ENCODE measurements at places on chromosomes 7 and 10.

GRCh38 chr7:16652888-16653287 is 6.9 kb downstream of the BZW2 start:
- no peak for DNase-seq

DNA sequence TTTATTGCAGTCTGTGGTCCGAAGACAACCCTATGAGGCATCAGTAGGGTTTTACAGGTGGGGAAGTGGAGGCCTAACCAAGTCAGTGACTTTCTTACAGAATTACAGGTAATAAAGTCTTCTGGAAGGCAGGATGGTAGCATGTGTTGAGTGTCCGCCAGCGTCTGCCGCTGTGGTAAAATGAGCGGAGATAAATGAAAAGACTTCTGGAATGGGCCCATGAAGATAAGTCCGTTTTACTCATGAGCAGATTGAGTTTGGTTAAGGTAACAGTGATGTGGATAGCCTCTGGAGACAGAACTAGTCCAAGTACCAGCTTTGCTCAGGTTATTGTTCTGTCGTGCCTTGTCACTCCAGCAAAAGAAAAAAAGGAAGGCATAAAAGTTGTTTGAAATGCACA is 966 bp downstream of the FBH1 start:
- no peak for DNase-seq

- no peak for DNase-seq
Measured at GRCh38 chr7:128268233-128268632, 27.2 kb downstream of the LEP start.

- DNase-seq: peak; percentile 88
Measured at GRCh38 chr10:29689001-29689400, 54.2 kb upstream of the SVIL start.

GRCh38 chr10:118076705-118077104 is 30.0 kb upstream of the RAB11FIP2 start:
- no peak for DNase-seq

DNA sequence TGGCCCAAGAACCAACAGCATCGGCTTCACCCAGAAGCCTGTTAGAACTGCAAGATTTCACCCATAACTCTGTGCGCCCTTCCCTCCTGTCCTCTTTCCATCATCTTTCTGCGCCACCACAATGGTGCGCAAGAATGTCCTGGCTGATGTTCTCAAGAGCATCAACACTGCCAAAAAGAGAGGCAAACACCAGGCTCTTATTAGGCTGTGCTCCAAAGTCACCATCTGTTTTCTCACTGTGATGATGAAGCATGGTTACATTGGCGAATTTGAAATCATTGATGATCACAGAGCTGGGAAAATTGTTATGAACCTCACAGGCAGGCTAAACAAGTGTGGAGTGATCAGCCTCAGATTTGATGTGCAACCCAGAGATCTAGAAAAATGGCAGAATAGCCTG is 115.2 kb upstream of the FGFR2 start:
- no peak for DNase-seq

DNA sequence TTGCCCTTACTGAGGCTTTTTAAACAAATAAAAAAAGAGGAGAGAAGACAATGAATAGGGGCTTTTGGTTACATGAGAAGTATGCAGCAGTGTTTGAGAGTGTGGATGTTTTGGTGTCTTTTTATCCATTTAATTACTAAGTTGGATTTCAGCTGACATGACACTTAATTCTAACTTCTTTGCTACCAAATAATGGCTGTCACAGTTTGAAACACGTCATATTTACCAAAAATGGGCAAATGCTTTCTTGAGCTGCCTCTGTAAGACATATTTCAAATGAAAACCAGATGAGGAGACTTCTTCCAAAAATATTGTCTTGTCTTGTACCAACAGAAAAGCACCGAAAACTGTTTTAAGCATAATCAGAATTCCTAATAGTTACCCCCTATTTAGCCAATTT is 4.0 kb downstream of the ABCB4 start:
- no peak for DNase-seq

DNA sequence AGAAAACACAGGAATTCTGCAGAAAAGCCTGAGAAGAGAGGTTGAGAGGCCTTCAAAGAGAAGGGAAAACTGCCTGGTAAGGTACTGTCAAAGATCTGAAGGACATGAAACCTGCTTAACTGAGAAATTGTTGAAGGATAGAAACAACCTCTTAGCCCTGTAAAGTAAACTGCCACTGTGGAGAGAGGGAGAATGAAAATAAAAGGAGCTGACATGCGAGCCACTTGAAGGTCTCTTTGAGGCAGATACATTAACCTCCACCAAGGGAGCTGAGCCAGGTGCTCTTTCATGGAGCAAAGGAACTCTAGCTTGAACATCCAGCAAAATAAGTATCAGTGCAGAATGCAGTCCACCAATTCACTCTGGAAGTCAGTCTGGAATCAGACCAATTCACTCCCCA is 108.8 kb upstream of the FEZF1 start:
- DNase-seq: no peak

DNA sequence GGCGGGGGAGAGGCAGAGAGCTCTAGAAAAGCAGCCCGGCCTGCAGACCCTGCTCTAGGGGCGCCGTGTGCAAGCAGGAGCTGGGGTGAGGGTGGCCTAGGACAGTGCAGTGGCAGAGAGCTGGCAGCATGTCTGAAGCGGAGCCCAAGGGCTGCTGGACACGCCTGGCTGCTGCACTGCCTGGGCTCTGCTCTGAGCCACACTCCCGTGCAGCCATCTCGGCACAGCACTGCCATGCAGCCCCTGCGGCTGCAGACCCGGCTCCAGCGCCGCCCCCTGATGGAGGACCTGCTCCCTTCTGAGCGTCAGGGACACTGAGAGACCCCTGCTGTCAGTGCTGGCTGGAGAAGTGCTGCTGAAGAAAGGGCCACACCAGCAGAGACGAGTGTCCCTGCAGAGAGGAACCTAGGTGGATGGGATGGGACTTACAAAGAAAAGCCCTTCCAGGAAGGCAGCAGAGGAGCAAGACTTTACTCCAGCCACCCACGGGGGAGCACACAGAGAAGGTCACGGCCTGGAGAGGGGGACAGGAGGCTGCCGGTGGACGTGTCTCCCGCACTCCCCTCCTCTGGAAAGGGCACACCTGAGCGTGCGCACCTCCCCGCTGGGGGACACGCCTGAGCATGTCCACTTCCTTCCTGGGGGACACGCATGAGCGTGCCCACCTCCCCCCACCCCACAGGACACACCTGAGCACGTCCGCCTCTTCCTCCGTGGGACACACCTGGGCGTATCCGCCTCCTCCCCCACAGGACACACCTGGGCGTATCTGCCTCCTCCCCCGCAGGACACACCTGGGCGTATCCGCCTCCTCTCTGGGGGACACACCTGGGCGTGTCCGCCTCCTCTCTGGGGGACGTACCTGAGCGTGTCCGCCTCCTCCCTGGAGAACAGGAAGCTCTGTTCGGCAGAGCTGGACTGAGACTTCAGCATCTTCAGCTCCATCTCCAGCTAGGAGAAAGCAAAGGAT is 252.9 kb downstream of the MAD1L1 start:
- no peak for DNase-seq

GRCh38 chr7:117086788-117087187 is 133.5 kb downstream of the ST7 start:
- no peak for DNase-seq

DNA sequence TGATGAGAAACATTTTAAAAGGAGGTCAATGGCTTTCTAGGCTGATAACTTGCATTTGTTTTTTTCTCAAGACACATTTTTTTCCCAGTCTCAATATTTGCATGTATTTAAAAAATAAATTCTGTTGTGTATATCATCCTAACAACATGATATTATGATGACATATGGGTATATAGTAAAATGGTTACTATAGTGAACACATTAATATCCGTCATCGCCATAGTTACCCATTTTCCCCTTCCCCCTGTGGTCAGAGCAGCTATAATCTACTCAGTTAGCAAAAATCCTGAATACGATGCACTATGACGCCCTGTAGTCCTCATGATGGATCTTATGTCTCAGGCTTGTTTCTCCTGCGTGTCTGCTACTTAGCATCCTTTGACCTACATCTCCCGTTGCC is 60.9 kb upstream of the ZPBP start:
- DNase-seq: no peak

- no peak for DNase-seq
Measured at GRCh38 chr7:80097756-80098155, 36.9 kb upstream of the GNAI1 start.

GRCh38 chr10:103592186-103593021 is 98.9 kb downstream of the NEURL1 start:
- peak; percentile 54 for DNase-seq

- no peak for DNase-seq
Measured at GRCh38 chr7:24962418-24962962, 17.5 kb downstream of the OSBPL3 start.

GRCh38 chr7:47217570-47218360 is 364.1 kb downstream of the TNS3 start:
- no peak for DNase-seq

DNA sequence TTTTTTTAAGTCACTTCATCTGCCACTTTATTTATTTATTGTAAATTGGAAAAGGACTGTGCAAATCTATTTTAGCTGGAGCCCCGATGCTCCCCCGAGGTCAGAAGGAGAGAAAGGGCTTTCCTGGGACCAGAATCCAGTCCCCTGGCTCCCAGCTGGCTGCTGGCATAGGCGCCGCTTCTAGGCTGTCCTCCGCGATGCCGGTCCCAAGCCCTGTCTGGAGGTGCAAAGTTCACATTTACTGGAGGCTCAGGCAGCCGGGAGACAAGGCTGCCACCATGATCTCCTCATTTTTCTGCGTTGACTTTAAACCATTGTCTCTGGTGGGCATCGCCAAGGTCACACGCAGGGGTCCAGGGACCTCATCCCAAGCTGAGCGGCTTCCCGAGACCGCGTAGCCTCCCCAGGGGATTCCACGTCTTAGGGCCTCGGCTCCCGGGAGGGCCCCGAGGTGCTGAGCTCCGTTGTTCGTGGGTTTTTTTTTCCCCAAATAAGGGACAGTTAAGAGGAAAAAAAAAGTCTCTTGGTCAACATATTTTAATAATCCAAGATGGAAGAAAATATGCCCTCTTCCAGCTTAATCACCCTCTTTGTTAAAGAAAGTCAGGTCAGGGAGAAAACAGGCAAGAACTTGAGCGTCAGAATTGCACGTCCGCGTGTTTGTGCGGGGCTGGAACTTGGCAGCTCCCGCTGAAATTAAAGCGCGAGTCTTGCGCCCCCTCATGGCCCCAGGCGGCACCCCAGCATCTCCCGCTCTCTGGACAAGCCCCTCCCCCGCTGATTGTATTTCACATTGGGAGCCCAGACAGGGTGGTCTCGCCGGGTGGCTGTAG is 11.9 kb downstream of the RGR start:
- peak; percentile 45 for DNase-seq

- DNase-seq: no peak
Measured at GRCh38 chr7:21757537-21758282, 188.0 kb downstream of the CDCA7L start.

GRCh38 chr10:91000470-91000869 is 79.6 kb upstream of the ANKRD1 start:
- DNase-seq: no peak

GRCh38 chr7:130386876-130387275 is 6.6 kb downstream of the CPA1 start:
- DNase-seq: no peak

- peak; percentile 90 for DNase-seq
Measured at GRCh38 chr7:112132051-112132694, 74.0 kb downstream of the DOCK4 start.

- no peak for DNase-seq
Measured at GRCh38 chr7:90738249-90738648, 142.1 kb downstream of the CDK14 start.

GRCh38 chr10:116111483-116112095 is 161.4 kb downstream of the GFRA1 start:
- DNase-seq: no peak

- DNase-seq: peak; percentile 16
Measured at GRCh38 chr10:42615419-42615818, 23.0 kb downstream of the ZNF33B start.

DNA sequence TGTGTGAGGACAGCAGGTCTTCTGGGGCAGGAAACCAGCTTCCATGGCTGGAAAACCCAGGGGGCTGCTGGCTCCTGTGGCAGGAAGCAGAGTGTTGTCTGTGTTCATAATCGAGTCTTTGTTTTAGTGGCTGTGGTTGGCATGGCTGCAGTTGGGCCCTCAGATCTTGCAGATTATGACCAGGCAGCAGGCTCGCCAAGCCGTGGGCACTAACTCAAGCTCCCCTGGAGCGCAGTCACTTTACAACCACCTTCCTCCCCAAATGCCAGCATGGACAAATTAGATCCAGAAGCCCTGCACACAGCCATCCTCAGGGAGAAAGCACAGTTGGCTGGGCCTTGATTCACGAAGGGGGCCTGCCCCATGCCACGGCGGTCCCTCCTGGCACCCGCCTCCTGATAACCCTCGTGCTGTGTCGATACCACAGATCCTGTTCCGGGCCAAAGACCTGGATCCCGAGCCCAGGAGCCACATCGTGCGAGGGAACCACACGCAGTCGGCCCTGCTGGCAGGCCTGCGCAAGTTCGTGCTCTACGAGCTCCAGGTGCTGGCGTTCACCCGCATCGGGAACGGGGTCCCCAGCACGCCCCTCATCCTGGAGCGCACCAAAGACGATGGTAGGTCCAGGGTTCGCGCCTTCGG is 552.5 kb upstream of the FOXK1 start:
- DNase-seq: no peak

Data from lung microvascular endothelial cell (primary cell).